ENCODE measurements at places on chromosomes 11 and 22. TPM values are rescaled to one million over a fixed set of nuclear protein-coding genes. Genes with fewer than 3 reads are reported as not detected.
A peak's percentile ranks its signal among the peaks of the same experiment; 100 is the strongest.

Gene CCDC88B
- total RNA-seq, result 3.6 TPM

Gene PKNOX2
- 31.8 TPM for total RNA-seq

DNA sequence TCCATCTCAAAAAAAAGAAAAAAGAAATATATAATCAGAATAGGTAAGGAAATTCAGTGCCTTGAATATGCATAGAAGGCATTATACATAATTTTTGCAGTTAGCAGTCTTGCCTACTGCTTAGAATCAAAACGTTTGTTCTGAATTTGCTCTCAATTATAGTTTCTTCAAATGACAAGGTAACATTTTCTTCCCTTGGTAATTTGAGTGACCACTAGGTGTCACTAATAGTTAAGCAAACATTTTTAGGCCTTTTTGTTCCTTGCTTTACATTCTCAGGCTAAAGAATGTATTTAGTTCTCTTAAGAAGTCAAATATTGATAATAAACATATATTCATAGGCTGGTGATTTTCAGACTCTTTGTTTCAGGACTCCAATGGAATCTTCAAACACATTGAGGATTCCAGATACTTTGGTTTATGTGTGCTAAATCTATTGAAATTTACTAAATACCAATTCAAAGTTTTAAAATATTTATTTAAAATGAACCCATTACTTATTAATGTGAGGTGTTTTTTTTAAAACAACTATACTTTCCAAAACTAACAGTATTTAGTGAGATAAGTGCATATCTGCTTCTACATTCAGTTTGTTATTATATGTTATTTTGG, 55.0 kb upstream of the DEPDC7 start:
- DNase-seq, result peak; percentile 59

- no peak for DNase-seq
Observed at GRCh38 chr11:124982043-124982442, 28.0 kb downstream of the CCDC15 start.

- no peak for DNase-seq
Observed at GRCh38 chr22:26891429-26891828, 234.0 kb downstream of the MIAT start.

DNA sequence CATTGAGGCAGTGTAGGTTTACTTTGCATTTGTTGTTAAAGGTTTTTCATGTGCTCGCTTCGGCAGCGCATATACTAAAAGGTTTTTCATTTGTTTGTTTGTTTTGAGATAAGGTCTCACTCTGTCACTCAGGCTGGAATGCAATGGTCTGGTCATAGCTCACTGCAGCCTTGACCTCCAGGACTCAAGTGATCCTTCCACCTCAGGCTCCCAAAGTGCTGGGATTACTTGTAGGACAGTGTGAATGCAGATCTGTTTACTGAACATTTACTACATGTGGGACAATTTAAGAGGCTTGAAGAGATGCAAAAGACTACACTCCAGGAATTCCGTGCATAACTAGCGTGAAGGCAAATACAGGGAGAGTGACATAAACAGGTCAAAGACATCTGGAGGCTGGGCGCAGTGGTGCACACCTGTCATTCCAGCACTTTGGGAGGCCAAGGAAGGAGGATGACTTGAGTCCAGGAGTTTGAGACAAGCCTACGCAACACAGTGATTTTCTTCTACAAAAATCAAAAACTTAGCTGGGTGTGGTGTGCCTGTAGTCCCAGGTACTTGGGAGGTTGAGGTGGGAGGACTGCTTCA, 34.1 kb downstream of the YPEL1 start:
- no peak for DNase-seq

DNA sequence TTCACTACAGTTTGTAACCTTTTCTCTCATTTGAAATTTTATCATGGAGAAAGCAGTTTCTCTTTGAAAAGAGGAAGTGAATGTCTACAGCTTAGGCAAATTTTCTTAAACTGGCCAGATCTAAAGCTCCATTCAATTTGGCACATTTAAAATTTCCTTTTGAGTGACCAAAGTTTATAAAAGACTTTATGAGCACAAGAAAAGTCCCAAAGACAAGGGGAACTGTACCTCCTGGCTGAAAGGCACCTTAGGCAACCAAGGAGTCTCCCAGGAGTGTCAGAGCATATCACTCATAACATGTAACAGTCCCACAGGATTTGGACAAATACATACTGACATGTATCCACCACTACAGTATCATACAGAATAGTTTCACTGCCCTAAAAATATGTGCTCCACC, 41.3 kb downstream of the NARS2 start:
- no peak for DNase-seq

- no peak for DNase-seq
Observed at GRCh38 chr22:37103656-37104452, 5.7 kb downstream of the TMPRSS6 start.

Gene PDGFD
- 8.2 TPM for total RNA-seq

GRCh38 chr11:118633979-118634378, 26.6 kb downstream of the PHLDB1 start:
- no peak for DNase-seq

DNA sequence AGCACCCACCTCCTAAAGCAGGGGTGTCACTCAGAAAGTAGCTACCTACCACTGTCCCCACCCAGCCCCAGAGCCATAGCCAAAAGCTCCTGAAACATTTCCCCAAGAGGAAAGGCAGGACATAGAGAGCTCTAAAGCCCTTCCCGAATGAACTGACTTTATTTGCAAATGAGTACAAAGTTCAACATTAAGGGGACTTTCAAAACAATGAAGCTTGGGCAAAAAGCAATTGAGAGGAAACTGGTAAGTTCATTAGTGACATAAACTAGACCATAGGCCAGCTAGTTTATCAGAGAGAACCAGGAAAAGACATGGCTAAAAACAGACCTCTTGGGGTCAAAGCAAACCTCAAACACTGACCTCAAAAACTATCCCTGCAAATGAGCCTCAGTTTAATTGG, 72.7 kb downstream of the IGLL5 start:
- no peak for DNase-seq

DNA sequence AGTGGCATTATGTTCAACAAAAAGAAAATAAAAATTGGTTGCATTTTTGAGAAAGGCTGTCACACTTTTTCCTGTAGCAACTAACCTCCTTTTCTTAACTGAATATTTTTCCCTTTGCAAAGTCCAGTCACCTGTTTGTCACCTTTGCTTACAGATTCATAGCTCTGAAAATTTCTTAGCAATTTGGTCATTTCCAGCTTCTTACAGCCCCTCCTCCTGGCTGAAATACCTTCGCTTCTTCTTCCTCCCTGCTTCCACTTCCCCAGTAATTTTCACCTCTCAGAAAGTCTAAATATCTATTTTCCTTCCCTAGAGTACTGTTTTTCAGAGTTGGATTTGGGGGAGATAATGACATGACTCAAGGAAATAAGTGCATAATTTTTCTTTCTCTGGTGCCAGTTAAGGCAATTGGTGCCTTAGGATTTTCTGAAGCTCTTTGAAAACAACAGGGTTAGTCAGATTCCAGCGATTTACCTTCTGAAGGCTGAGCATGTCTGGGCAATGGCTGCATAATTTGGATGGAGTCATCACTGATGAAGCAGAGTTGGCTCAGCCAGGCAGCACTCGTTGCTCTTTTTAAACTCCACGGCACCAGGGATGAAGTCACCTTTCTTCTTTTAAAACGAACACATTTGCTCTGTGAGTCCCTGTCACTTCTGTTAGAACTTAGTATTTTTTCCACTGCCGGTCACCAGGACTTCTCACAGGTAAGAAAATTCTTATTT, 62.1 kb upstream of the AMOTL1 start:
- peak; percentile 77 for DNase-seq

Gene OR10A3
- 1.4 TPM for total RNA-seq

Gene TNNI2
- not detected for total RNA-seq

Gene EMSY
- 21.9 TPM for total RNA-seq

DNA sequence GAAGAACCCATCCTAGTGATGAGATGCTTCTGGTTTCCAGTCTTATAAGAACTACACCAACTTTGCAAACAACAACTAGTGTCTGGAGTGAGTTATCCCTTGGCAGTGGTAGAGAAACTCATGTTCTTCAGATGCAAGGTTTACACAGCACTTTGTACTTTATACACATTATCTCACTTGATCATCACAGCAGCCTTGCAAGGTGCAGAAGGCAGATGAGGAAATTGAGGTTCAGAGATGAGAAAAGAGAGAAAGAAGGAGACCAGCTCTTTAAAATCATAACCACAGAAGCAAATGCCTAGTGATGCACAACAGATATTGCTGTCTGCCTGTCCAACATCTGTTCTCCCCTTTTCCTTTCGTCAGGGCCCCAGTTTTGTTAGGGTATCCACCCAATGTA, 16.7 kb upstream of the CD44 start:
- DNase-seq, result no peak

- no peak for DNase-seq
Observed at GRCh38 chr11:70317581-70318305, 47.3 kb downstream of the PPFIA1 start.

Gene MS4A4E
- not detected for total RNA-seq

DNA sequence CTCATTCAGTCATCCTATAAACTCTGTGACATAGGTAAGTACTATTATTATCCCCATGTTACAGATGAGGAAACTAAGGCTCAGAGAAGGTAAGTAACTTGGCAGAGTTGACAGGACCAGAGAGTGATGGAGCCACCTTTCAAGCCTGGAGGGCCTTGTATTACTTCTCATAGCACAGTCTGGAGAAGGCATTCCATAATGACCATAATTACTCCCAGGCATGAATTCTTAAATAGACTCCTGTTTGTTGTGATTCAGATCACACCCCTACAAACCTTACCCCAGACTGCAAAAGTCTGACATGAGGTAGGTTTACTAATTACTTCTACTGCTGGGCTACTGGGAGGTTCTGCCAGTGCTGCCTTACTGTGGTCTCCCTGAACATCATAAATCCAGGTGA, 77.0 kb downstream of the CD44 start:
- DNase-seq, result no peak

Gene OR8D1
- 7.9 TPM for total RNA-seq

DNA sequence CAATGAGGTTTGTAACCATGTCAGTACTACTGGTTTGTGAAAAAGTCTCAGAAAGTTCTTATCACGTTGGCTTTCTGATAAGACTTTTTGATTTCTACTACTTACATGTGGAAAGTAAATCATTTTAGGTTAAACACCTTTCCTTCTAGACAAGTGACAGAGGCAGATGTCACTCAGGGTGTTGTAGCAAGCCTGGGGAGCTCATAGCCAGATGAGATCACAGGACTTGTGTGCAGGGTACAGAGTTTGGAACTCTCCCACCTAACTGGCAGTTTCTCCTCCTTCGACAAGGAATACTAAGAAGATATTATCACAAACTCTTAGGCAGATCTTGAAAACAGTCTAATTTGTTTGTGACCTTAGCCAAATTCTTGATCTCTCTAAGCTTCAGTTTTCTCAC, 49.4 kb upstream of the PICALM start:
- no peak for DNase-seq

Gene DGCR6
- 11.6 TPM for total RNA-seq

GRCh38 chr11:62125316-62125715, 1.5 kb downstream of the INCENP start:
- no peak for DNase-seq

DNA sequence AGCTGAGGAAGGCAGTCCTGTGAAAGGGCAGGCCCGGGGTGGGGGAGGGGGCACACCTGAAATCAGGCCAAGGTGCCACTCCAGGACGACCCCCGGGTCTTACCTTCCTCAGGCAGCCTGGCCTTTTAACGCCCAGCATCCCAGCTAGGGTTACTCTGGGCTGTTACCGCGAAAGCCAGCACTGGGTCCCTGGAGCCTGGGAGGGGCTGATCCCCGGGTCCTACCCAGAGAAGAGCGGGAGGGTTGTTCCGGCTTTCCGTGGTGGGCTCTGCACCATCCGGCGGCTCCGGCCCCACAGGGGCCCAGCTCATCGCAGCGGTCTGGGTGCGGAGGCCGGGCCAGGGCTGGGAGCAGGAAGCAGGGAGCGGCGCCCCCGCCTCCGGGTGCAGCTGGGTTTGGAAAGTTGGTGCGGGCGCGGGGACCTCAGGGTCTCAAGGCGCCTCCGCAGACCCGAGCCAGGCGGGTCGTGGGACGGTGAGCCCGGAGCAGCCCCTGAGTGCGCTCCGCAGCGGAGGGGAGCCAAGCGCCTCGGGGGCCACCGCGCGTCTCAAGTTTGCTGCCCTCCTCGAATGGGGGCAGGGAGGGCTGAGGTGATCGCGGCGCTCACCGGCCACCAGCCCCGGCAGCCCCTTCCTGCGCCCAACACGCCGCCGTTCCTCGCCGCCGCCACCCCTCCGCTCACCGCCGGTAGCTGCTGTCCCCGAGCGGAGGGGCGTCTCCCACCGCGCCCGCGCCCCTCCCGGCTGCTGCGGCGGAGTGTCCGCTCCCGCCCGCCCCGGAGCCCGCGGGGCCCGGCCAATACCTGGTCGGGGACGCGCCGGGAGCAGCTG, 831 bp downstream of the CHST1 start:
- DNase-seq, result no peak

DNA sequence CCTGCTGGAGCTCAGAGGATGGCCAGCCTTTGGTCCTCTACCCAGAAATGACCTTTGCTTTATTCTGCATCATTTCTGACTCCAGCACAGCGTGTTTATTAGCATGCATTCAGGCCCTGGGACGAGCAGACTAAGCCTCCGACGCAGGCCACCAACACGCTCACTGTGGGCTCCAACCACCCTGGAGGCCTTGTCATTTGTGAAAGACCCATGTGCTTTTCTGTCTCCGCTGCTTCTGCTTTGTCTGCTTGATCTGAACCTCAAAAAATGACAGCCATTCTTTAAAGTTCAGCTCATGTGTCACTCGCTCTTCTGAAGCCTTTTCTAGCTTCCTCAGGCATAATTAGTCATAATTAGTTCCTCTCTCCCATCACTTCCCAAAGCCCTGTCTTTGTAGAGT, 109.1 kb upstream of the TIMP3 start:
- no peak for DNase-seq

Gene C11orf86
- not detected for total RNA-seq

DNA sequence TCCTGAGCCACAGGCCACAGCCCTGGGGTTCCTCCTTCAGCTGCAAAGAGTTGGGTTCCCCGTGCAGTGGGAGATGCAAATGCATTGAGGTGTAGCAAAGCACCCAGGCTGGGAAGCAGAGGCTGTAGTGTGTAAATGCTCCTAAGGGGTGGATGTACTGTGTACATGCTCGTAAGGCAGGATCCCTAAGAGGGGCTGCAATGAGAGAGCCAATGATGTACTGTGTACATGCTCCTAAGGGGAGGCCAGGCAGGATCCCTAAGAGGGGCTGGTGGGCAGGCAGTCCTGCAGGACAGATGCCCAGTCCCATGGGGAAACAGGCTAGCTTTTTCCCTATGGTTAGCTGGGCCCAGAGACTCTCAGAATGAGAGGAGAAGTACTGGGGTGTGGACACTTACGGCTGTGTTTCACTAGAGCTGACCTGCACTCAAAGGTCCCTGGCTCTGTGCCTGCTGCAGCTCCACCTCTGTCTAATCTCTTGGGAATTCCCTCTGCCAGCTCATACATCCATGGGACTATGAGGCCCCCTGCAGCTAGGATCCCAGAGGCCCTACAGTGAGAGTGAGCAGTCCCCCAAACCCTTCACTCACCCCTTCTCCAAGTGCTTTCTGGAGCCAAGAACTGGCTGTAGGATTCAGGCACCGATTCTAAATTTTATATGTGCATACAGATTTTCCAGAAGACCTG, 261.9 kb upstream of the LUZP2 start:
- peak; percentile 5 for DNase-seq
